GF-D8 (cell line): ENCODE measurements at places on chromosomes 12 and 14.

- DNase-seq, result no peak
Observed at GRCh38 chr12:121575952-121576625, 4.7 kb downstream of the KDM2B start.

DNA sequence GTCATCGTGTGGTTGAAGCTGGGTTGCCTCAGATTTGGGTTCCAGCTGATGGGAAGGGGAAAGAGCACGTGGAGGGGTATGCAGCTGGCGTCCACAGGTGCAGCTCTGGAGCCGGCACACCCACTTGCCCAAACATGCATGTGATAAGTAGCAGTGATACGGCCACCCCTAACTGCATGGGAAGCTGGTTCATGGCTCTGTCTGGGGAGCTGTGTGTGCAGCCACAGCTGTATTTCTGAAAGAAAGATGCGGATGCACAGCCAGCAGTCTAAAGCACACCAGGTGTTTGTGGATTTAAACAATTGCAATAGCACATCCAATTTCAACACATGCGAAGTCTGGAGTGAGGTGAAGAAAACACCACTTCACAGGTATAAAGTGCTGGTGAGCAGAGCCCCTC lies 181.4 kb downstream of the EFCAB11 start:
- no peak for DNase-seq

DNA sequence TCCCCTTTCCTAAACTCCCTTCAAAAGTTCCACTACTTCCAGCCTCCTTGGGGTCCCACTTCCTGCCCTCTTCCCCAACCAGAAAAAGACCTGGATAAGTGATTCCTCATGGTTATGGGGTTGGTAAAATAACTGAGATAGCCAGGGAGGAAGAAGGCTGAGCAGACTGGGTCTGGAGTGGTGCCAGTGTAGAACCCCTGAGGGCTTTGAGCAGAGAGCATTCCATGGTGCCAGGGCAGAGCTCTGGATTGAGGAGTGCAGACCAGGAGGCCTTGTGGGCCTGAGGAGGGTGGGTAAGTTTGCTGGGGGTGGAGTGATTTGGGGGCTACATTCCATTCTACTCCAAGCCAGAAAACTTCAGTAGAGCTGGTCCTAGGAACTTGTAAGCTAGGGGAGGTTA lies 9.5 kb upstream of the CISTR start:
- no peak for DNase-seq

GRCh38 chr12:11891754-11892386 lies 178.9 kb upstream of the BCL2L14 start:
- DNase-seq, result no peak

- DNase-seq, result no peak
Observed at GRCh38 chr14:64509036-64509435, 4.5 kb downstream of the ZBTB1 start.
